ENCODE measurements at places on chromosomes 7 and 10. TPM values are rescaled to one million over a fixed set of nuclear protein-coding genes. Genes with fewer than 3 reads are reported as not detected.

Gene INA
- total RNA-seq, result 0.13 TPM

Gene CELF2
- 12.5 TPM for total RNA-seq

Gene COPG2
- 12.4 TPM for total RNA-seq

Gene COL13A1
- total RNA-seq, result 33.6 TPM

Gene LOXL4
- 1.3 TPM for total RNA-seq

Gene STEAP1B
- 53.2 TPM for total RNA-seq

Gene PANK1
- 7.9 TPM for total RNA-seq

Gene EN2
- total RNA-seq, result not detected

Gene CDHR3
- 1.4 TPM for total RNA-seq

Gene DOCK4
- total RNA-seq, result 198 TPM

Gene LLCFC1
- total RNA-seq, result not detected
